ENCODE measurements at places on chromosomes 5 and 9.
A peak's percentile ranks its signal among the peaks of the same experiment; 100 is the strongest.

- DNase-seq: no peak
Measured at GRCh38 chr9:806285-807156, 35.0 kb upstream of the DMRT1 start.

- no peak for DNase-seq
Measured at GRCh38 chr9:137494104-137494544, 35.0 kb upstream of the NSMF start.

GRCh38 chr5:67063055-67063454 lies 133.5 kb downstream of the CD180 start:
- no peak for DNase-seq

GRCh38 chr9:94922691-94923107 lies 196.2 kb downstream of the AOPEP start:
- no peak for DNase-seq

- peak; percentile 3 for DNase-seq
Measured at GRCh38 chr5:15105799-15106393, 234.3 kb upstream of the ANKH start.

DNA sequence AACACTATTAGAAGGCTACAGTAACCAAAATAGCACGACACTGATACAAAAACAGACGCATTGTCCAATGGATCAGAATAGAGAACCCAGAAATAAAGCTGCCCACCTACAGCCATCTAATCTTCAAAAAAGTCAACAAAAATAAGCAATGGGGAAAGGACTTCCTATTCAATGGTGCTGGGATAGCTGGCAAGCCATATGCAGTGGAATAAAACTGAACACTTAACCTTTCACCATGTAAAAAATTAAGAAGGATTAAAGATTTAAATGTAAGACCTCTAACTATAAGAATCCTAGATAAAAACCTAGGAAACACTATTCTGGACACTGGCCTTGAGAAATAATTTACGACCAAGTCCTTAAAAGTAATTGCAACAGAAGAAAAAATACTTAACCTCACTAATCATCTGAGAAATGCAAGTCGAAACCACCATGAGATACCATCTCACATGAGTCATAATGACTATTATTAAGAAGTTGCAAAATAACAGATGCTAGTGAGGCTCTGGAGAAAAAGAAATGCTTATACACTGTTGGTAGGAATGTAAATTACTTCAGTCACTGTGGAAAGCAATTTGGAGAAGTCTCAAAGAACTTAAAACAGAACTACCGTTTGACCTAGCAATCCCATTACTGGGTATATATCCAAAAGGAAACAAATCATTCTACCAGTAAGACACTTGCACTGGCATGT lies 203.3 kb upstream of the CDH9 start:
- no peak for DNase-seq

GRCh38 chr5:10467281-10468198 lies 25.9 kb downstream of the ROPN1L start:
- no peak for DNase-seq

- no peak for DNase-seq
Measured at GRCh38 chr5:29077451-29077850, 2039.1 kb upstream of the CDH9 start.

GRCh38 chr5:138096363-138096762 lies 12.5 kb downstream of the WNT8A start:
- no peak for DNase-seq

DNA sequence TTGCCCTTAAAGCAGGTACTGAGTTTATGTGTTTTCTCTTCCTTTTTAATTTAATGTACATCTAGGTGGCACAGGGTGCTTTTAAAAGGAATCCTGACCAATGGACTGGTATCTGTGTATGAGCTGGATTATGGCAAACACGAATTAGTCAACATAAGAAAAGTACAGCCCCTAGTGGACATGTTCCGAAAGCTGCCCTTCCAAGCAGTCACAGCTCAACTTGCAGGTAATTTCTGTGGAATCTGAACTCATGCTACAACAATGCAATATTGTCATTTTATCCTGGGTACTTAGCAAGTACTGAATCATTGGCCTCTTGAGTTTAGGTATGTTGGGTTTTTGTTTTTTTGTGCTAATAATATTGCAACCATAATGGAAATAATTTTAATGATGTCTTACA lies 14.4 kb upstream of the TMOD1 start:
- DNase-seq: no peak

DNA sequence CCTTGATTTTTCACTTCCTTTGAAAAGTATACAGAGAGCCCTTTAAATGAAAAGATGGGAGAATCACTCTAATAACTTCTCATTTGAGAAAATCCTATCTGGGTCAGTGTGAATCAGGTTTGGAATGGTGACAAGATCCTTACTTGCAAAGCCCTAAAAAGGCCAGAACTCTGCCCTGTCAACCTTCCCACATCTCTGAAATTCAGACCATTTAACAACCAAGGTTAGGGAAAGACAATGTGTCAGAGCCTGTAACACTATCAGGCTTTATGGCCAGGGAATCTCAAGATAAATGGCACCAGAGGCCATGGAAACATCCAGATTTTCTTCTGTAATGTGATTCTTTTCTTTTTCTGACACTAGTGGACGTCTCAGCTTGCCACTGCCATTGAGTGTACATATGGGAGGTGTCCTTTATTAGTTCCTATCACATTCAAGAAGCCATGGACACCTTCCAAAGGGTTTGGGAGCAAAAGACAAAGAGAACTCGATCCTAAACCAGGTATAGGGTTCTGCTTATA lies 165.7 kb upstream of the GPR151 start:
- no peak for DNase-seq

DNA sequence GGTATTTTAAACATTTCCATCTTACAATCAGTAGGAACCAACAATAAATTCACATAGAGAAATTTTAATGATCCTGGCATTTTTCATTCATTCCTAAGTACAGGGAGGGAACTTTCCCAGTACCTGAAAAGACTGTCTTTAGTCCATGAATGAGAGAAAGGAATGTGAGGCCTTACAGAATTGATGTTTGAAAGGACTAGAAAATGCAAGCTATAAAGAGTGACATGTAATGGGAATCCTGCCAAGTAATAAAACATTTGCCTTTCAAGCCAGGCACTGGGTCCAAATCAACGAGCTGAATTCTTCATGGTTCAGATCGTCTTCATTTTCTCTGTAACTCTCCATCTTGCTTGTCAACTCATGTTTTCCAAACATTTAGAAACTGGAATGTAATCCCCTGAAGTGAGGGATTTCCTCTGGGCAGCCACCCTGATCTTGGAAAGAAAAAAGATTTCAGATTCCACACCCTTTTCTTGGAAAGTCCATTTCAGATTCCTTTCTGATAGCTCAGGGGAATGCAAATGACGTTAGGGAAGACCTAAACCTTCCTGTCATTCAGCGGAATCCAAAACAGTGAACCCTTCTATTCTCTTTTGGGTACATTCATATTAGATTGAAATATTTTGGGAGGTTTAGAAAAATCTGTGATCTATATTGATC lies 315.8 kb downstream of the SH3GL2 start:
- no peak for DNase-seq

GRCh38 chr9:5559659-5560058 lies 49.3 kb downstream of the PDCD1LG2 start:
- DNase-seq: no peak

DNA sequence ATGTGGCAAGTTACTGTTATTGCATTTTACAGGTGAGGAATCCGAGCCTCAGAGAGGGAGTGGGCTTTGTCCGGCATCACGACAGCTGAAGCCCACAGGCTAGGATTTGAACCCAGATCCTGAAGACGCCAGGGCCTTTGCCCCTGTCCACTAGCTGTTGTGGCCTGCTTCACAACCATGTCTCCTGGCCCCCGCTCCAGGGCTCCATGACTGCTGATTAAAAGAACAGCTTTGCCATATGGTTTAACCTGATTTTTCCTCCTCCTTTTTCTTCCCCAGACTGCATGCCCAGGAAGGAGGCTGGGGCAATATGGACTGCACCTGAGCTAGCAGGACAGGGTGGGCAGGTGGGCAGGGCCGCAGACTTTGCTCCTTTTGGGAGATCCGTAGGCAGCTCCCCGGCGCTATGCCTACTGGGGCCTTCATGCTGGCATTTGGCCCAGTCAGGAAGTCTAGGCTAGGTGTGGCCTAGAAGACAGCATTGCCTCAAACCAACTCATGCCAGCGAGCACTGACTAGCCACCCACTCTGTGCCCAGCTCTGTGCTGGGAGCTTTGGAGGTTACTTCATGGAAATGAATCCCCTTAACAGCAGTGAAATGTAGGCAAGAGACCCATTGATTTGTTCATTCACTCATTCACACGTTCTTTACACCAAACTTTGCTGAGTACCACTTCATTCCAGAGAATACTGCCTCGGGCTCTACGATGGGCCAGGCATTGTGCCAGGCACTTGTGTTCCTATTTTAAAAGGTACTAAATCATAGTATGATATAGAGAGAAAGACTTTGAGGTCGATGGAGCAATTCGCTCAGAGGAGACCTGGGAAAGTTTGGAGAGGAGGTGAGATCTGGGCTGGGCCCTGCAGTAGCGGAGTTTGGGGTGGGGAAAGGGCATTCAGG lies 94.3 kb upstream of the CPEB4 start:
- DNase-seq: no peak

GRCh38 chr5:157241483-157241882 lies 24.4 kb upstream of the CYFIP2 start:
- DNase-seq: no peak

DNA sequence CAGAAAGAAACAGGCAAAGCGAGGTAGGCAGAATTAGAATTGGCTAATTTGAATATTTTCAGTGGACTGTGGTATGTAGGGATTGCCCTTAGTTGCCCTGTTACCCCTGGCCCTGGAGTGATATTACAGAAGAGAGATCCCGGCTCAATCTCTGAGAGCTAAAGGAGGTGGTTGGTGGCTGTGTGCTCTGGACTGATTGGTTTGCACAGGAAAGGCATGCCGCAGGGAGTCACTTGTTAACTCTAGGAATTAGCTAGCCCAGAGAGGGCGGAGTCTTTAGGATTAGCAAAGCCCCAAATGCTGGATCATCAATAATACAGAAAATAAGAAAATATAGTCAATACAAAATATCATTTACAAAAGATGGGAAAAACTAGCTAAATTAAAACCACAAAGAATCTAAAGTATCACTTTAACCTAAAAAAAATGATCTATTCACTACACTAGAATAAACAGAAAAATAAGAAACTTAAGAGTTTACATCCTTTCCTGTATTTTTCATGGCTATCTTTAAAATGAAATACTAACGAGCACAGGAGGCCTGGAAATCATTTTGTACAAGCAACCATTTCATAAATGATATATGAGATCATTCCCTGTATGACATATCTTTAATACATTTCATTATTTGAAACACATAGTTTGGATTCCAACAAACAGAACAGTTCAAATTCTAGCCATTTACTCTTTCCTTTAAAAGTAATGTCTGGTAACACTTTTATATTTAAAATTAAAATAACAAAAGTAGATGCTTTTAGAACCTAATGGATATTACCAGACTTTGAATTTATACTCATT lies 71.1 kb downstream of the GNAQ start:
- DNase-seq: no peak

DNA sequence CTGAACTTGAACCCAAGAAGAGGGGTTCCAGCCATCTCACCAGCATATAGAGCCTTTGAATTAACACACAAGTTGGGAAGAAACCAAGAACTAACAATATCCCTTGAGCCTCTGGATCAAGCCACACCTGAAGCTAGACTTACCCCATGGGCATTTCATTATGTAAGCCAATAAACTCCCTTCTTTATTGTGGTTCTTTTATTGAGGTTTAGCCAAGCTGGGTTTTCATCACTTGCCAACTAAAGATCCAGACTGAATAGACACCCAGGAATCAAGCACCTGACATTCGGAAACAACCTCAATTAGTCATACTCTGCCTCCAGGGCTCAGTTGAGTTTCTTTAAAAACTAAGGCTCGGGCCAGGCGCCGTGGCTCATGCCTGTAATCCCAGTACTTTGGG lies 226.7 kb downstream of the AGTPBP1 start:
- DNase-seq: no peak

DNA sequence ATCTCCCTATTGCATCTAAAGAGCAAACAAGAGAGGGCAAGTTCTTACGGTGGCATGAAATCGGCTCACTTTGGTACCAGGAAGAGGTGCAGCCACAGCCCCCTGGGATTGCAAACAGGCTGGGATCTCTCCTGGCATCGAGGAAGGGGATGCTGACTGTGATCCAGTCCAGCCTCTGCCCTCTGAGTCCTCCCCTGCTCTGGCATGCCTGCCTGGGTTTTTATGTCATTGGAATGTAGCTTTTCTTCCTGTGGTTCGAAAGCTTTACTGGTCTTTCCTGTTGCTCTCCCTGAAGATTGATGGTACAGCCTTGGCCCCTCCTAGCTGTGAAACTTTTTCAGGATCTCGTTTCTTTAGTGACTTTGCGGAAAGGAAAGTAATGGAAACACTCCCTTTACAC lies 6.6 kb downstream of the SLC46A2 start:
- no peak for DNase-seq

DNA sequence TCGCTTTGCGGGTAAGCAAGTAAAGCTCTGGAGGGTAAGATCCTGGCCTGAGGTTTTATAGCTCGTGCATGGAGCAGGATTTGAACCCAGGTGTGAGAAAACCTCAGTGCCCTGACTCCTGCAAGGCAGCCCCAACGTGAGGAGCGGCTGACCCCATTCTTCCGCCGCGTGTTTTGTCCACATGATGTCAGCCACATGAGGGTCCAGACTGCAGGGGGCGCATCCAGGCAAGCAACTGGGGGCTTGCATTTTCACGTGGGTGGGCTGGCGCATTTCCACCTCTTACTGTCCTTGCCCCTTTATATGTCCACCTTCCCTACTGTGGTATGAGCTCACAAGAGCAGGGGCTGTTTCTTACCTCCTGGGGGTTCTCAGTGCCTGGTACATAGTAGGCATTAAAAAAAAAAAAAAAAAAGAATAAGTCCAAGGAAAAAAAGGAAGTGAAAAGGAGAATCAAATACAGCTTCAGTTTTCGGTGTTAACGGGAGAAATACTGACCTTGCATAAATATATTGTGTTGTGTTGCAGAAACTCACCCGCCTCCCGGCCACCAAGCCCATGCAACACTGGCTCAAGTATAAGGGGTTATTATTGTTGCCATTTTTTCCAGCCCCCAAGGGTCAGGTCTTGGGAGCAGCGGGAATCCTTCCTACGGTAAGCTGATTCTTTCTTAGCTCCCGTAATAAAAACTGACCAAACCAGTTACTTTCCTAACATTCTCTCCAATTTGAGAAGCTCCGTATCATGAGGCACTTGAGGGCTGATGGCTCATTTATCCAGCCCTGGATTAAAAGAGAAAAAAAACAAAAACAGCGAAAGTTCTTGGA lies 15.0 kb downstream of the TLX3 start:
- DNase-seq: no peak

GRCh38 chr5:129199308-129199707 lies 104.8 kb downstream of the ISOC1 start:
- no peak for DNase-seq

- DNase-seq: no peak
Measured at GRCh38 chr5:84392836-84393235, 8.2 kb upstream of the EDIL3 start.

DNA sequence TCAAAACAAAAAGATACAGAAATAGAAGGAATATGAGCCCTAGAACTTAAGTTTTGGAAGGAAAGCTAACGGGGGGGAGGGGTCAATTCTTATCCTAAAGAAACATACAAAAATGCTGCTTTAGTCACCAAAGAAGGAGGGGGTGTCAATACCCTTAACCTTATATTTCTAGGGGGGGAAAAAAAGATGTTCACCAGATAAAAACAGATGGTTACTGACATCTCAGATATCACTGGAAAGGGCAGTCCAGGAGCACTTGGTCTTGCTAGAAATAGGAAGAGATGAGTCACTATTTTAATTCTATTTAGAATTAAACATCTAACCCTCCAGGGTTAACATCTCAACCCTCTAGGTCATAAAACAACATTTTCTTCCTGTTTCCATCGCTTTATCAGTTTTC lies 1.7 kb downstream of the DIAPH1 start:
- DNase-seq: no peak

GRCh38 chr5:13878357-13878756 lies 66.1 kb downstream of the DNAH5 start:
- no peak for DNase-seq

- DNase-seq: no peak
Measured at GRCh38 chr9:112332674-112332976, 794 bp downstream of the PTBP3 start.
